GM10248 (cell line): ENCODE measurements at places on chromosomes 7 and 10.

DNA sequence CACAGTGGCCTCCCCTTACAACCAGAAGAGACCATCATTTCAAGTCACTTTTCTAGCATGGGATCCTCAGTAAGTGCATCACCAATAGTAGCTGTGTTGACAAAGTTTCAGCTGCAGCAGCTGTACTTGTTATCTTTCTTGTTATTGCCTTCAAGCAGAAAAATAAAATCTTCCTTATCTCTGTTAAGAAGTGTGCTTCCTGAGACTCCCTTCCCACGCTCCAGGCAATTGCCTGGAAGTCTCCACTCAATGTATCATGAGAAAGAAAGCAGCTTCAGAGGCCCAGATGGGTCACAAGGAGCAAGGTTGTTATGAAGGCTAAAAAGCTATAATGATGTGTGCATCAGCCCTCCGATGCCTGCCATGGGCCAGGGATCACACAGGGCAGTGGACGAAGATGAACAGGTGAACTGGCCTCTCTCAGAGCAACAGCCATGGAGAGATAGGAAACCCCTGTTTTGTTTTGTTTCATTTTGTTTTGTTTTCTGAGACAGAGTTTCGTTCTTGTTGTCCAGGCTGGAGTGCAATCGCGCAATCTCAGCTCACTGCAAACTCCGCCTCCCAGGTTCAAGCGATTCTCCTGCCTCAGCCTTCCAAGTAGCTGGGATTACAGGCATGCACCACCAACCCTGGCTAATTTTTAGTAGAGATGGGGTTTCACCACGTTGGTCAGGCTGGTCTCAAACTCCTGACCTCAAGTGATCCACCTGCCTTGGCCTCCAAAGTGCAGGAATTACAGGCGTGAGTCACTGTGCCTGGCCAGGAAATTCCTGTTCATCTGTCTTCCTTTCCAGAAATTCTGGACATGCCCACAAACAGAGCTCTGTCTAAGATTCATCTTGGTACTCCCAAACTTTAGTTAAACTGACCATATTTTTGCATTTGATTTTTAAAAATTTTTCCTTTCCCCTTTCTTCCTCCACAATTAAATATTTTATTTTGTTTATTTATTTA is 340.5 kb downstream of the TNS3 start:
- no peak for DNase-seq

- DNase-seq: no peak
Observed at GRCh38 chr7:143479055-143479766, 1.5 kb downstream of the TAS2R41 start.

- DNase-seq: peak; percentile 29
Observed at GRCh38 chr7:135508883-135509588, 866 bp downstream of the CNOT4 start.

DNA sequence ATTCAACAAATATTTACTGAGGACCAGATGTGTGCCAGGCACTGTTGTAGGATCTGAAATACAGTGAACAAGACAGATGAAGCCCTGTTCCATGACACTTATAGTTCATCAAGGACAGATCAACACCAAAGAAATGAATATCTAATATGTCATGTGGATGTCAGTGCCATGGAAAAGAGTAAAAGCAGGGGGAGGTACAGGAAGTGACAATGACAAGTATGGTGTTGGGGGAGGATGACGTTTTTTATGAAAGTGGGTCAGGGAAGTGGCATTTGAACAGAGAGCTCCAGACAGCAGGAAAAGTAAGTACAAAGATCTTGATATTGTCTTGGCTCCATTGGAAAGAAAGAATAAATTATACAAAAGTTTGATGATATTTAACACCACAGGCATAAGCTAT is 7.0 kb upstream of the SFMBT2 start:
- DNase-seq: no peak

DNA sequence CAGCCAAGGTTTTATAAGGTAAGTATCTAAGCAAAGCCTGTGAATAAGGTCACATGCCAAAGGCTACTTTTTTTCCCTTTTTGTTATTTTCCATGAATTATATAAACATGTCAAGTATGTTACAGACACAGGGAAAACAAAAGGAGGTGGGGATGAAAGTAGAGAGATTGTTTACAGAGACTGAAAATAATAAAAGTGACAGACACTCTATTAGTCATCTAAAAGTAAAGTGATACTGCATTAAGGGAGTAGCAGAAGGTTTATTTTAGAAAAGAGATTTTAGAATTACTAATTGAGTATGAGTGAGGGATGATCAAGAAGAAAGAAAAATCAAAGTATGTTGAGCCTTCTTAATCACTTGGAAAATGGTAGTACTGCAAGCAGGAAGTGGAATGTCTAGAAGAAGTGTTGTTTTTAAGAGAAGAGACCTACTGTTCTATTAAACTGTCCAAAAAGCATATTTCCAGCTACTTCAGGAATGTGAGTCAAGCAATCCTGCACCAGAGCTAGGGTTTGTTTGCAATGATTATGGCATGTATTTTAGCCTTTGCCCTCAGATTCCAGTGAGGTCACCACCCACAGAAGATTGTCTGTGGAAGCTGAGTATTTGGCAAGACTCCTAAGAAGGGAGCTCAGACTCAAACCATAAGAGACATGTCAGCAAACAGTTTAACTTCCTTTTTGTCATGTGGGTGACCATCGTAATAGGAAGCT is 177.9 kb upstream of the PLXDC2 start:
- DNase-seq: no peak
